ENCODE measurements at places on chromosomes 1 and 21. TPM values are rescaled to one million over a fixed set of nuclear protein-coding genes. Genes with fewer than 3 reads are reported as not detected.

DNA sequence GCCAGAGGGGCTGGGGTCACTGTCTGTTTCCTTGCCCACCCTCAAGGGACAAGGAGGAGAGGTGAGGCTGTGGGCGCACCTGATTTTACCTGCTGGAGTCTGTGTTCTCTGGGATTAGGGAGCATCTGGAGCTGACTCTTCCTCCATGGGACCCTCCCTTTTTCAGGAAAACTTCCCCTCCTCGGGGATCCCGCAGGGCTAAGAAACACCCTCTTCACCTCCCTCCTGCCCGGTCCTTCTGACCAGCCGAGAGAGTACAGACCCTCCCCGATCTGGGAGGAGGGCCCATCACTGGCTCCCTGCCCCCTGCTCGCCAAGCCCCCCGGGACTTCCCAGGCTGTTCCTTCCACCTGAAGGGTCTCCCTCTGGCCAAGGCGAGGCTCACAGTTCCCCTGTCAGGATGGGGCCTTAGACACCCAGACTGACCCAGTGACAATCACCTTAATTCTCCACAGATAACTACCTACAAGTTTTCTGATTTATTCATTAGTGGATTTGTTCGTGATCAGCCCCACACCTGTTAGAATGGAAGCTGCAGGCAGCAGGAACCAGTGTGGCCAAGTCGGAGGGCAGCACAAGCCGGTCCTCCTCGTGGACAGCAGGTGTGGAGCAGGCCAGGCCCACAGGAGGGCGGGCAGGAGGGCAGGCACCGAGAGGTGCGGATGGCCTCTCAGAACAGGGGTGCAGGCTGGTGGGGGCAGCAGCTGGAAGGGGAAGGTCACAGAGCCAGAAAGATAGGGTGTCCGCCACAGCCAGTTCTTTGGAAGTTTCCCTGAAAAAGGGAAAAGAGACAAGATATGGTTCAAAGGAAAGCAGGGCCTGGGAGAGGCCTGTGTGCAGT, 15.9 kb upstream of the SAMD11 start:
- peak; percentile 60 for DNase-seq

GRCh38 chr1:82086739-82087138, 286.0 kb downstream of the ADGRL2 start:
- DNase-seq = no peak

DNA sequence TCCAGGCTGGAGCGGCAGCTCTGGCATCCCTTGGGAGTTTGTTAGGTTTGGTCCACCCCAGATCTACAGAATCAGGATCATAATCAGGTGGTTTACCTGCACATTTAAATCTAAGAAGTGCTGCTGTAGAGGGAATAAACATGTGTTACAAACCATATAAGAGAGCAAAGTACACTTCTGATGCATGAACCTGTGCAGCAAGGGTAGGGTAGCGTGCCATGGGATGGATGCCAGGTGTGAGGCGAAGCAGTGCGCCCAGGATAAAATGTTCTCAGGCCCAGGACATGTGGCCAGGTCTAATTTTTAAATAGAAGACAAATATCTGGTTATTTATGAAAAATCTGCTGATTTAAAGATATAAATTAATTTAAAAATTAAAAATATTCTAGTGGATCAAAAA, 308.8 kb upstream of the USP24 start:
- no peak for DNase-seq

GRCh38 chr1:246534114-246534513, 27.0 kb upstream of the SMYD3 start:
- no peak for DNase-seq

DNA sequence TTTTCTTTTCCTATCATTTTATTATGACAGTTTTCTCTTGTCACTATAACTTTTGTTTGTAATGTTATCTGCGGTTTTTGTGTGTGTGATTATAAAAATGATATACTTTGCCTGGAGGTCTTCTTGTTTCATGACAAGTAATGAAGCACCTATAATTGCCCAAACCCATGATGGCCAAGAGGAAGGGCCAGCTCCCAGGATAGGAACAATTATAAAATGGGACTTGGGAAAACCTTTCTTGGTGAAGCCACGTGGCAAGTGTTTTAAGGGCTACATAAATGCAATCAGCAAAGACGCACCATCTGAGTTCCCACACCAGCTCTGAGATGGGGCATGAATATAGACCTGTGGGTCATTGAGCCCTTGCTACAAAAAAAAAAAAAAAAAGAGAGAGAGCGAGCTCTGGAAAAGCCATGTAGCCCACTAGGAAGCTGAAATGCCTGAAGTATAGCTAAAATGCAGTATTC, 462.6 kb upstream of the RUNX1 start:
- no peak for DNase-seq

GRCh38 chr1:91133248-91133647, 111.4 kb upstream of the ZNF644 start:
- DNase-seq = no peak

DNA sequence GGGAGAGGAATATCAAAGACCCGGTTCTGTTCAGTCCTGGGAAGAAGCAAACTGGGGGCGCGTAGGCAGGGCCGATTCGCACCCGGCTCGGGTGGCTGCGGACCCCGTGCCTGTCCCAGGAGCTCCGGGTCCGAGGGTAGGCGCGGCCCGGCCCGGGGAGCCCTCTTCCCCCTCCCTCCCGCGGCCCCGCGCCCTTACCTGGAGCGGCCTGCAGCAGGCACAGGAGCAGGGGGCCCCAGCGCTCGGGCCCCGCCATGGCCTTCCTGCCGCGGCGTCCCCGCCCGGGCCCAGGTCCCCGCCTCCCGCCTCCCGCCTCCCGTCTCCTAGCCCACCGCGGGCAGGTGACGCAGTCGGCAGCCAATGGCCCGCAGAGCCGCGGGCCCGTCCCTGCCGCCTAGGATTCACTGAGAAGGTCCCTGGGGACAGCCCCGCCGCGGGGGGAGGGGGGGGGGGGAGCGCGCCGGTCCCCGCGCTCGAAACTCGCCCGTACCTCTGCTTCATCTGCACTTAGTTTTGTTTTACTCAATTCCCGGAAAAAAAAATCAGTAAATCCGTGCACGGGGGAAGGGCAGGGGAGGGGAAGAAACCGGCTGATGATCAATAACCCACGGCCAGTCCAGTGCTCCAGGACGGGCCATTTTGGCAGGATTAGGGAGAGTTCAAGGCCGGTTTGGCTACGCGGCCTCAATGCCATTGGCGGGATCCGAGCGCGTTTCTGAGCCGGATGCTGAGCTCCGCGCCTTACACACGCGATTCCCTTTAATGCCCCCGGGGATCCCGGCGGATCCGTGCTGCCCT, at the start of gene IFNLR1:
Gene IFNLR1, minus strand, starts transcription at position 297 of the 798 bp plus-strand sequence. Its CDS starts 41 bp downstream, at position 256.
- peak; percentile 96 for DNase-seq

DNA sequence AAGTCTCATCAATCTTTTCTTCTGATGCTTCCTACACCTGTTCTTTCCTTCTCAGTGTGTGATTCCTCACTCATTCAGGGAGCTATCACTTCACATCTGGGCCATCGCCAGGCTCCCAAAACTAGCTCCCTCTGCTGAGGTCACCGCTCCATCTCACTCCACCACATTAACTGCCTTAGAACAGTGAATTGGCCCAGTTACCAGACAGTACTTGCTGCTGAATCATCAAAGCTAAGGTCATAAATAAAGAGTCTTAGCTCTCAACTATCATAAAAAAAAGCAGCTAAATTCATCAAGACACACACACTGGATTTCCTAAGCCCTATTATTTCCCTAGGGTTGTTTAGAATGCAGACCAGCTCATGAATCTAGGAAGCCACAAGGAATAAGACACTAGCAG, 18.8 kb upstream of the SRM start:
- no peak for DNase-seq

GRCh38 chr1:15016526-15016925, 137.0 kb upstream of the TMEM51 start:
- no peak for DNase-seq

- DNase-seq = no peak
Observed at GRCh38 chr1:194485432-194485831, 1299.0 kb upstream of the B3GALT2 start.

DNA sequence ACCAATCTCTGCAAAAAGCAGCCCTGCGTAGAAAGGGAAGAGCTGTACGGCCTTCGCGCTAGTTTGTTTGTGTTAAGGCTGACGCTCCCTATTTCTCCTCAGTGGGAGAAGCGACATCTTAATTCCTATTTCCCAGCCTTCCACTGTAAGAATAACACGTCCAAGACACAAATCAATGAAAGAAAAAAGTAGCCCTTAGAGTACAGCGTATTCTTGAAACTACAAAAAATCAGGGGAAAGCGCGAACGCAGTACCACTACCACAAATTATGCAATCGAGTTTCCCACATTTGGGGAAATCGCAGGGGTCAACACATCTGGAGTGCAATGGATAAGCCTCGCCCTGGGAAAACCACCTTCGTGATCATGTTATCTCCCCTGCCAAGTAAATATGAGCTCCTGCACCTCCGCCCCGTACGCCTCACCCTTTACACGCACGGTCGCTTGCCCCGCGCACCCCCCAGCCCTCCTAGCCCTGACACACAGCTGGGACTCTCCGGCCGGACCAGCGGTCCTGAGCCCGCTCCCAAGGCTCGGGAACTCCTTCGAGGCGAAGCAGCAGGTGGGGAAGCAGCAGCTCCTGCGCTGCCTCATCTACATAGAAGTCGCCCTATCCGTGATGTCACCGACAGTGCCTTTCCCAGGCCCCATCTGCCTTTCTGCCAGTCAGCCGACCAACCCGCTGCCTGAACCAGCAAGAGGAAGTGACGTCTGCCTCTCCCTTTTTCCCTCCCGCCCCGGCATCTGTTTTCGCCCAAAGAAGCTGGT, 94.7 kb downstream of the PPIAL4G start:
- DNase-seq = peak; percentile 87

Gene HSD3B2
- 0.07 TPM for total RNA-seq

GRCh38 chr1:163055005-163055404, 14.2 kb upstream of the RGS4 start:
- DNase-seq = no peak

Gene CLEC20A
- not detected for total RNA-seq

GRCh38 chr1:47184090-47184821, 5.6 kb downstream of the PDZK1IP1 start:
- DNase-seq = peak; percentile 38

- peak; percentile 67 for DNase-seq
Observed at GRCh38 chr1:153945131-153945794, 1.3 kb downstream of the DENND4B start.

DNA sequence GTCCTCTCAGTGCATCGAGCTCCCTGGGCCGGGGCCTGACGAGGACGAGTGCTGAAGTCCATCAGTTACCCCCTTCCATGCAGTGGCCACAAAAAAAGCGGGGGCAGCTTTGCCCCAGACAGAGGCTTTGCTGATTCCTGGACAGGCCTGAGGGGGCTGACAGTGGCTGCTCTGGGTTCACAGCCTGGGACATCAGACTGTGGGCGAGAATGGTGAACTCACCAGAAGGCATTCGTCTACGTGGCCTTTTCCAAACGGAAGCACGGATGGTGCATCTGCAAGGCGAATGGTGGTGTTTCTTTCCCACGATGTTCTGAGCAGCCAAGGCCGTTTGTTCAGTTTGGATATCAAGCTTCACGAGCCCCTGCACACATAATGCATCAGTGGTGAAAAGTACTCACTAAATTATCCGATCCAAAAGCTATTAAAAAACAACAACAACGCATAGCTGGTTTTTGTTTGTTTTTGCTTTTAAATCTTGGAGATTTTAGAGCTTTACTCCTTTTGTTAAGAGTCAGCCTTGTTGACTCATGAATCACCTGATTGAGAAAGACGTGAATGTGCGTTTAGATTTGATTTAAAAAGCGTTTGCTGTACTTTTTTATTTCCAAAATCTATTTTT, 6.3 kb upstream of the ZBTB21 start:
- DNase-seq = peak; percentile 44

Gene CLDN14
- not detected for total RNA-seq

Gene TTLL7
- 3.1 TPM for total RNA-seq

DNA sequence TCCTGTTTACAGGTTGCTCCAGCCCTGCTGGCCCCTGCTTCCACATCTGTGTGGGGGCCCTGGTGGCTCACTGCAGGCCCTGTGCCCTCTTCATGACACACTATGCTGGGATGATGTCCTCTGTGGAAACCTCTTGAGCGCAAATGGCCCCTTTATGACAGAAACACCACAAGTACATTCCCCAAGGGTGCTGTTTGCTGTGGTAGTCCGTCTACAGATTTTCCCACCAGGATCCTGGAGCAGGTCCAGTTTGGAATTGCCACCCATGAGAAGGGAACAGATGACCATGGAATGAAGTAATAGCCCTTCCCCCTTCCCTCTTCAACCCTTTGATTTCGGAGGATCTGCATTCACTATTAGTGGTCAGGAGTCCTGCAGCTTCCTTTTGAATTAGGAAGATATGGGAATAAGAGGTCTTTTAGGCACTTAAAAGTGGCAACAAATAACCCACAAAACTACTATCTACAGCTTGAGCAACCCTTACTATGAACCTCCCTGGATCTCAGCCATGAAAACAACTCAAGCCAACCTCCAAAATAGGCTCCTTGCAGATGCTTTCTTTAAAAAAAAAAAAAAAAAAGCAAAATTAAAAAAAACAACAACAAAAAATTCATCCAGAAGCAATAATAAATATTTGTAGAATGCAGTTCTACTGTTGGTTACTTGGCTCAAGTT, 121.9 kb upstream of the TSPAN2 start:
- no peak for DNase-seq

DNA sequence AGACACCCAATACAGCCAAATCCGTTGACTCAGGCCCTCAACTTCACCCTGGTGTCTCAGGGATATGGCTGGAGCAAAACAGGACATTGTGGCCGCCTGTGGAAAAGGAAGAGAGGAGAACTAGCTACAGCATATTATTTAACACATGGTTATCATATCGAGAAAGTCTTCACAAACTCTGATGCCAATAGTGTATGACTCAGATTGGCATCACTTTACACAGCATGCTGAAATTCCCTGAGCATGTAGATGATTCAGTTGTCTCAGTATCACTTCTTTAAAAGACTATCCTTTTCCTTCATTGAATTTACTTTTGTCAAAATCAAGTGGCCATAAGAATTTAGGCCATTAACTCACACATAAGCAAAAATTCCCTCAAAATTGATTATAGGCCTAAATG, 20.1 kb downstream of the HSD3B2 start:
- DNase-seq = no peak

Gene KCNE1
- total RNA-seq = not detected

Gene GJB4
- not detected for total RNA-seq

DNA sequence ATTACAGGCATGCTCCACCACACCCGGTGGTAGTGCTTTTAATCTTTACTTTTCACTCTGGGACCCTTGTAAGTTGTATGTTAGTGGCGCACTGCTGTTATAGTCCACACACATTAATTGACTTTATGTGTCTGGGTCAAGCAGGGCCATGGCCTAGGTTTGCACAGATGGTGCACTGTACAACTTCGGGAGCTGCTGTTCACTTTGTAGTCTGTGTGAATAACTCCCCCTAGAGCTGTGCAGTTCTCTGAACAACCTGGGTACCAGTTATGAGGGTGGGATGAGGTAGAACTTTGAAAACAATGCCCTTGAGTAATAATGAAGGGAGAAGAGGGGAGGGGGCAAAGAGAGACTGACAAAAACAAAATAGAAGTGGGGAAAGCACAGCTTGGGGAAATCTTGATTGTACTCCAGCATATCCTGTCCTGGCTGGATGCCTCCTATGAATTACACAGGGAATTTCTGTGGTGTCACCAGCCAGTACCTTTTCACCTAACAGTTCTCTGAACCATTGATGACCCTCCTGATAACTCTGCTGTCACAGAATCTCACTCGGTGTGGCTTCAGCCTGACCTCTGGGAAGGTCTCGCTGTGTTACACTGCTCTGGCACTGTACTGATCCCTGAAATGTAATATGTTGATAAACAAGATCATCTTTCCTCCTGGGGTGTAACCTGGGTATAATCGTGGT, 2.2 kb downstream of the PTGFRN start:
- DNase-seq = no peak

Data from H7 (cell line).